ENCODE measurements at places on chromosomes 12 and 14.

DNA sequence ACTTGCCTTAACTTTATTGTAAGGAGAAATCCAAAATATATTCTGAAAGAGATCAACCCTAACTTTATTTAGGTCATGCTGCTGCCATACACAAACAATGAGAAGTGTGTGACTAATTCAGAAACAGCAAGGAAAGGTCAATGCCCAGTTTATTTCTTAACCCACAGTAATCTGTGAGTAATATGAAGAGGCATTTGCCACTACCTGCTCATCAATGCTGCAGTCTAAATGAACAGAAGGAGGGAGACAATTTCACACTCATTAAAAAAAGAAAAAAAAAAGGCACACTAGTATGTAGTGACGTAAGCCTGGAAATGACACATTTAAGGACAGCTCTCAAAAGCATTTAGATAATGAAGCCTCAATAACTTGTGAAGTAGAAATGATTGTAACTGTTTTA lies 90.5 kb upstream of the FOXN3 start:
- DNase-seq = no peak

DNA sequence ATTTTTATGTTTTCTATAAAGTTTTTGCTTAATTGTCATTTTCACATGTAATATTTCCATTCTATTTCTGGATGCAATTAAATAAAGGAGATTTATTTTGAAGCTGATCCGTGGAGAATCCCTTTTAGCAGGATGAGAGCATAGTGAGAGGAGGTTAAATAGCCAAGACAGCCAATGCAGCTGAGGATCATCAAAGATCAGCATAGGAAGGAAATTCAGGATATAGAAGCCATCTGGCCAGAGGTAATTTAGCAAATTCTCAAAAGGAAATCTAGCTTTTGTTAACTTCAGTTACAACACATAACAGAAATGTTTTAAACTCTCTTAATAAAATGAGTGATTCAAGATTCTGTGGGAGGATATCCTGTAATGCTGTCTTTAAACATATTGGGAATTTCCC lies 122.8 kb upstream of the PDE3A start:
- no peak for DNase-seq

- DNase-seq = no peak
Measured at GRCh38 chr12:106871477-106871876, 84.2 kb upstream of the TMEM263 start.

GRCh38 chr12:111185206-111185888 lies 183.5 kb downstream of the PHETA1 start:
- no peak for DNase-seq

GRCh38 chr12:127237151-127237550 lies 1029.8 kb upstream of the TMEM132C start:
- DNase-seq = no peak
